ENCODE measurements at places on chromosomes 1 and 21.

GRCh38 chr1:91846007-91846638 is 39.8 kb downstream of the TGFBR3 start:
- peak; percentile 86 for DNase-seq

DNA sequence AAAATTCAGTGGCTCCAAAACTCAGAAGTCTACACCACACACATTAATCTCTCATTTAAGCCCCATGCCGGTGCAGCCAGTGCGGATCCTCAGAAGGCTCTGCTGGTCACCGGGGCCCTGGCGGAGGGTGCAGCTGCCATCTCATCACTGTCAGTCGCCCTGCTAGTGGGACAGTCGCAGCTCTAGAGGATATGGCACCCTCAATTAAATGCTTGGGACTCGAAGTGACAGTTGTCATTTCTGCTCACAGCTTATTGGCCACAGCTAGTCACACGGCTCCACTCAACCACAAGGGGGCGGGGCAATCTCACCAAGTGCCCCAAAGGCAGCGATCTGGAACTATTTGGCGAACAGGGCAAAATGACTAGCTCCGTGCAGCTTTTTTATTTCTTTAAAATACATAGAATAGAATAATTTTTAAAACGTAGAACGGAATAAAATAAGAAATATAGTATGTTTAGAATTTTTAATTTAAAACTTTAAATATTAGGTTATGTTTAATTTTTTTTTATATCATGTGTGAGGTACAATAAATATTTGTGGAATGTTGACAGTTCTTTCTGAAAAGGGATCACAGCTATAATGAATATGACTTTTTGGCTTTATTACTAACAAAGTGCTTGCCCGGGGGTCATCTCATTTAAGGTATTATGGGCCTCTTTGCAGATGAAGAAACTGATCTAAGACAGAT is 8.0 kb upstream of the MAN1C1 start:
- peak; percentile 50 for DNase-seq

DNA sequence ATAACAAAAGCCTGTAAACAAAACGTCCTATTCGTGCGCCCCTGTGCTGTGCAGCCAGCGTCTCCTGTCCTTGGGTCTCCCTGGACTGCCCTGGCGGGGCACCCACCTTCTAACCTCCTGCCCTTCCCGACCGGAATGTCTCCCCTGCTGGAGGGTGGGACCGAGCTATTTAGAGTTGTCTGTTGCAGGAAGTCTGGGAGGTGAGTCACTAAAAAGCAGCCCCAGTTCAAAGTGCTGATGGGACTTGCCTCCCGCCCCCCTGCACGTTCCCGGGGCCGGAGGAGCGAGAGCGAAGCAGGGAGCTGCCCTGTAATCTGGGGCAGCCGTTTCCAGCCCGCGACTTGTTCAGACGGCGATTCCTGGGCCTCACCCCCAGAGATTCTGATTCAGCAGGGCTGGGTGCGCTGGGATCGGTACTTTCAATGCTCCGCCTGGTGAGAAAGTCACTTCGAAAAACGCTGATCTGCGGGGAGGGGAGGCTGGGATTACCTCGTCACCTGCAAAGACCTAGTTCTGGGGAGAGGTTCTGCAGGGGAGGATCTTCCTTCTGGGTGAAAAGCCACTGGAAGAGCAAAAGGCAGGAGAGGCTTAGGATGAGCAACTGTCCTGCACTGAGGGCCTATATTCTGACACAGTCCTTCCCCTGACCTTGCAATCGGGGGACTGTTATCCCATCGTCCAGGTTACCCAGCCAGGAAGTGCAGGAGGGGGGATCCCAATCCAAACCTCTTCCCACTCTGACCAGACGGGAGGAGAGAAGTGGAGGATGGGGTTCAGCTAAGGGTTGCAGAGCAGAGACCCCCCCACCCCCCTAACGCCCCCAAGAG is 1.2 kb upstream of the DHRS3 start:
- DNase-seq: no peak

DNA sequence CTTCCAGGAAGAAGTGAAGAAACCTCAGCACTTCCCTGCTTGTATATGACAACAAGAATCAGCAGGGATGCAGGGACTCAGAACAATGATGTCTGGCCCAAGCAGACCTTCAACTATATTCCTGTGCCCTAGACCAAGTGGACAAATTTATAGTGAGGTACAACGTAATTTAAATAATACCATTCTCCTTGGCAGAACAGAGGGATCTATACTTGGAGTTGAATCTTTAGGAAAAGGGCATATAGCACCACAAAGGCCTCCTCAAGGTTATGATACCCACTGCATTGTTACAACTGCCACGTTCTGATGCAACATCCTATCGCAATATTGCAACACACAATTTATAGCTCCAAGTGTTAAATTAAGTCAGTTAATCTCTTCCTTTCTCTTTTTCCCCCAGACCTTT is 29.1 kb upstream of the GFI1 start:
- DNase-seq: no peak

GRCh38 chr1:116185161-116185701 is 74.0 kb downstream of the MAB21L3 start:
- DNase-seq: no peak

DNA sequence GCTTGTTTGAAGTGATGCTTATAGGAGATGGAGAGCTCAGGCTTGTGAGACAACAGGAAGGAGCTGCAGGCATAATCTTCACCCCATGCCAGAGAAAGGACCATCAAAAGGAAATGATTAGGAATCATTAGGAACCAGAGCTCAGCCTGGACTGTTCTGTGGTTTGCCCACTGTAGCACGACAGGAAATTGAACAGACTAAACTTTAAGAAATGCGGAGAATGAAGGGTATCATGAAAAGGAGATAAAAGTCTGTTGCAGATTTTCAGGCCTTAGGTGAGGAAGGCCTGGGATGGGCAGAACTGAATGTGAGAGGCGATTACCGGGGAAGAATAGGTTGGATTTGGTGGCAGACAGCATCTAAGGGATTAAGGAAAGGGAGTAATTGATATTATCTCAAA is 292.0 kb upstream of the PLXNA2 start:
- DNase-seq: no peak

DNA sequence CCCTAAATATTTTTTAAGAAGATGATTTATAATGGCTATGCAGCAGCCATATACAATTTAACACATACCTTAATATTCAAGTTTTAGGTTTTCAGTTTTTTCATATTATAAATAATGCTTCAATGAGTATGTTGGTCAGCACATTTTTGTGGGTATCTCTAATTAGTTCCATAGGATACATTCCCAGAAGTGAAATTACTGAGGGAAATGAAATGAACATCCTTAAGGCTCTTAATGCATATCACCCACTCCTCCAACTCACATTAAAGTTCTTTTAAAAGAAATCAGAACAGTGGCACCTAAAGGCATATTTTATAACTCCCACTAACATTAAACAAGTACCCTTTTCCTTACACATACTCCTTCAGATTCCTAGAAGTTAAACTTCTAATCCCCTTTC is 56.1 kb downstream of the EYA3 start:
- DNase-seq: no peak

DNA sequence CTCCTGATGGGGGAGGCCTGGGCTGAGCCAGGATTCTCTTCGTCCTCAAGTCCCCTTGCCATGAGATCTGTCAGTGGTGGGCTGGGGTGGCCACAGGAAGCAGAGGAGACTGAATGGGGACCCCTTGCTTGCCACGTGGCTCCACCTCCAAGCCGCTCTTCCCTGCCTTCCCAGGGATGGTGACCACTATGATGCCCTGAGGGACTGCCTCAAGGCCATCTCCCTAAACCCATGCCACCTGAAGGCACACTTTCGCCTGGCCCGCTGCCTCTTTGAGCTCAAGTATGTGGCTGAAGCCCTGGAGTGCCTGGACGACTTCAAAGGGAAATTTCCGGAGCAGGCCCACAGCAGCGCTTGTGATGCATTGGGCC is 20.9 kb upstream of the TMEM222 start:
- no peak for DNase-seq

- no peak for DNase-seq
Measured at GRCh38 chr1:55957276-55957675, 622.1 kb downstream of the PLPP3 start.

GRCh38 chr1:23394181-23394580 is 24.5 kb upstream of the ZNF436 start:
- no peak for DNase-seq

DNA sequence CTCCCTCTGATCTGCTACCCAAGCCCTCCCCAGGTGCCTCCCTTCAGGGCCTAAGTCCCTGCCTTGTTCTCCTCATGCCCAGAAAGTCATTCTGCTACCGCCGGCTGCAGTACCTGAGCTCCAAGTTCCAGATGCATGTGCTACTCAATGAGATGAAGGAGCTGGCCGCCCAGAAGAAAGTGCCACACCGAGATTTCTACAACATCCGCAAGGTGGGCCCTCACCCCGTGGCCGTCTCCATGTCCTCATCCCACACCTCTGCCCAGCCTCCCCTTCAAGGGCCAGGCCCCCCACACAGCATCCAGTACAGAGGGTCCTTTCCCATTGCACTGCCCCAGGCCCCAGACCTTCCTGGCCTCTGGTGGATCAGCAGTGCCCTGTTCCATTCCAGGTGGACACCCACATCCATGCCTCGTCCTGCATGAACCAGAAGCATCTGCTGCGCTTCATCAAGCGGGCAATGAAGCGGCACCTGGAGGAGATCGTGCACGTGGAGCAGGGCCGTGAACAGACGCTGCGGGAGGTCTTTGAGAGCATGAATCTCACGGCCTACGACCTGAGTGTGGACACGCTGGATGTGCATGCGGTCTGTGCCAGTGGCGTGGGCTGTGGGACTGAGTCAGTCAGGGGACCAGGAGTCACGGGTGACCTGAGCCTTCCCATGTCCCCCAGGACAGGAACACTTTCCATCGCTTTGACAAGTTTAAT is 8.2 kb downstream of the AMPD2 start:
- no peak for DNase-seq

DNA sequence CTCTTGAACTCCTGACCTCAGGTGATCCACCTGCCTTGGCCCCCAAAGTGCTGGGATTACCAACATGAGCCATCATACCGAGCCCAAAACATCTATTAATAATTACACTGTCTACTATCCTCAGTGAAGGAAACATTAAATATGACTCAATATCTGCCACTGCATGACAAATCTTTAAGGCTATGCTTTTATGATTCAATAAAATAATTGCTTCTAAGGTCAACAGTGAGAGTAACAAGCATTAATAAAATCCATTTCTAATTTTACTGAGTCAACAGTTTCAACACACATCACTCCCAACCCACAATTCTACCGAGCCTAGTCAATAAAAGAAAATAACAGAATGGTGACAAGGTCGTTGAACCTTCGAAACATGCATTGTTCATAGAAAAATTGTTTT is 125.5 kb upstream of the CHRM3 start:
- no peak for DNase-seq

Measured in NCI-H2029 (cell line).